ENCODE measurements at places on chromosomes 16 and 17.

DNA sequence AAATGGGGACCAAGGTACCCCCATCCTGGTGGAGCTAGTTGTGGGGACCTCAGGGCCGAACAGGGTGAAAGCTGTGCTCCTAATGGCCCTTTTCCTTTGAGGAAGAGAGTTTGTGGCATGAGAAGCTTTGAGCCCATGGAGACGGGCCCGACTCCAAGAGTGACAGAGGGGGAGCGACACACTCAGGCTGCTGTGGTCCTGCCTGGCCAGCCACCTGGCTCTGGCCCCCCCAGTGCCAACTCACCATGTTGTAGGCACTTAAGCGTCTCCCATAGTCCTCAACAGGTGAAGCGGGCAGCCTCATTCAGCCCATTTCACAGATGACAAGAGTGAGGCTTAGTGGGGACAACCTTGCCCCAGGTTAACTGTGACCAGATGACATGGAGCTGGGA, 1.6 kb downstream of the IL21R start:
- no peak for DNase-seq

DNA sequence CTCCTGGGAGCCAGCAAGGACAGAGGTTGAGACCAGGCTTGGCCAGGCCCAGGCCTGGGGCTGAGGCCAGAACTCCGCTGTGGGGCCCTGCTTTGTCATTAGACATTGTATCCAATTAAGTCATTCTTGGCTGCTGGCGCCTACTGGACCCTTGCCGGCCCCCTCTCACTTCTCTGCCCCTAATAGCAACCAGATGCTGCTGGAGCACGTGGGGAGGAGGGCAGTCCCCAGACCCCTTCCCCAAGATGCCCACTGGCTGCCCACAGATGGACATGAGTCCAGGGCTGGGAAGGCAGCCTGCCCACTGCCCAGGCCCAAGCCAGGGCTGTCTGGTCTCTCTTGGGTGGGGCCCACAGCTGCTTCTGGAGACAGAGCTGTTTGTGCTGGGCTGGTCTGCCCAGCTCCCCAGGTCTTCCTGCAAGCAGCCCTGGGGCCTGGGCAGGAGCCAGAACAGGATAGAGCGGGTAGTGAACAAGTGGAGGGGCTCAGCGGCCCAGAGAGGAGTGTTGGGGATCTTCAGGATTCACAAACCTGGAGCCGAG, 7.8 kb downstream of the PLXDC1 start:
- DNase-seq = no peak

DNA sequence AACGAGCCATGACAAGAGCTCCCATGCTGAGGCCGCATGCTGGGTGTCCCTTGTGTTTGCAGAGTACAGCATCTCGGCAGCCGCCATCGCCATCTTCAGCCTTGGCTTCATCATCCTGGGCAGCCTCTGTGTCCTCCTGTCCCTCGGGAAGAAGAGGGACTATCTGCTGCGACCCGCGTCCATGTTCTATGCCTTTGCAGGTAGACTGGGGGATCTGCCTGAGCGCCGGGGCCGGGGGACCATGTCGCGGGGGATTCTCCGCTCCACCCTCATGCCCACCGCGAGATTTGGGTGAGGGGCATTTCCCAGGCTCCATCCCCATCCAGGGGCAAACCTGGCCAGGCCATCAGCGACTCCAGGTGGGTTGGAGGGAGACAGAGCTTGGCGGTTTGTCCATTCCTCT, 10.7 kb downstream of the CACNG1 start:
- DNase-seq = peak; percentile 58

DNA sequence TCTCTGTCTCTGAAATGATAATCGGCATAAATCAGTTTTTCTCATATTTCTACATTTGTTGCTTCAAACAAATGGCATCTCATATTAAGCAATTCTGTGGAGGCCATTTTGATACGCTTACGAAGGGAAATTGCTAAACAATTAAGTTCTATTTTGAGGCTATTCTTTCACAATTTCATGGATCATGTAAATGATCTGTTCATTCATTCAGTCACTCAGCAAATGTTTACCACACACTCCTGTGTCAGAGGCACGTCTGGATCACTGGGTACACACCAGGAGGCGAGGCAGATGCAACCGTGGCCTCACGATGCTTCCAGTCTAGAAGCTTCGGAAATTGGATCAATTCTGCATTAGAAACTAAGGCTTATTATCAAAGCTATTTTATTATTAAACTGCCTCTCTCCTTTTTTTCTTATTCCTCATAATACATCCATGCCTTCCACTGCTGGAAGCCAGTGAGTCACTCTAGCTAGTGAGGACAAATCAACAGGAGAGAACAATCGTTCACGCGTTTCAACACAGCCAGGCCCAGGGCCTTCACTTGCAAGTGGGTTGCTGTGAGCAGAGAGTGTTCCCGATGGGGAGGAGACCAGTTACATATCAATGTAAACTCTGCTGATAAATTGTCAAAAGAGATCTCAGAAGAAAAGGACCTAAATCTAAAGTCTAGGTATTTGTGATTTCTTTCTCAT, 11.3 kb upstream of the SLC39A11 start:
- DNase-seq = no peak

- DNase-seq = no peak
Observed at GRCh38 chr16:46714797-46715591, 25.5 kb downstream of the ORC6 start.

DNA sequence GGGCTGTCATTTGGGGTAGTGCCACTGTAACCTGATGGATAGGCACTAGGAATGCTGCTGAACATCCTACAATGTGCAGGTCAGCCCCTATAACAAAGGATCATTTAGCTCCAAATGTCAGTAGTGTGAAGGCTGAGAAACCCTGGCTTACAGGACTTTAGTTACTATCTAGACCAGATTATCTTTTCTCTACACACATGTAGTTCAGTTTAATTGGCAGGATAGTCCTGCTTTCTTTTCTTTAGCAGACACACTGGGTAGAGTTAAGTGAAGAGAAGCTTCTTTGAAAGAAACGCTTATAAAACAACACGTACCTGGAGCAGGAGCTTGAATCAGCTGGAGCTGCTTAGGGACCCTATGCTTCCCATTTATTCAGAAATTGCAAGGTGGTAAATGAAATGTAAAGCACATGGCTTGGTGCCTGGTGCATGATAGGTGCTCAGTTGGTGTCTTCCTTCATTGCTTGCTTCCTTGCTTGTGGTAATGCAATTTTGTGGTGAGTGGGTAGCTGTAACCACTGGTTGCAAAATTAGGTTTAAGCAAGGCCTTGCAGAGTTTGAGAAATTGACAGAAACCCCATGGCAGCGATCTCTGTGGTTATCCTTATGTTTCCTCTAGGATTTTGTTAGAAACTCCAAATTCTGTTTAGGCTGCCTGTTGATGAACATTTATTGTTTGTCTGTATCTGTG, 9.4 kb downstream of the METTL9 start:
- DNase-seq = no peak

- DNase-seq = no peak
Observed at GRCh38 chr16:85908444-85908843, 9.5 kb downstream of the IRF8 start.

DNA sequence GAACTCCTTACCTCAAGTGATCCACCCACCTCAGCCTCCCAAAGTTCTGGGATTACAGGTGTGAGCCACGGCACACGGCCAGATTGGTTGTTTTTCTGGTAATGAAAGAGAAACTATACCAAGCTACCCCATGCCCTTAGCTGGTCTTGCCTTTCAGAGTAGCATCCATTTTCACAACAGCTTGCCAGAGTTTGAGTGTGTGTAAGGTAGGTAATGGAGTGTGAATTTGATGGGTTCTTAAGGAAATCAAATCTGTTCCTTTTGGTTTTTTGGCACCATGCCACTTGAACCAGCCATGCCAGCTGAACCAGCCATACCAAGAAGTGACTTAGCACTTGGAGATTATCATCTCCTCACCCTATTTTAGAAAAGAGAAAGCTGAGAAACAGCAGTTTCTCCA, 5.1 kb downstream of the CALCOCO2 start:
- no peak for DNase-seq

DNA sequence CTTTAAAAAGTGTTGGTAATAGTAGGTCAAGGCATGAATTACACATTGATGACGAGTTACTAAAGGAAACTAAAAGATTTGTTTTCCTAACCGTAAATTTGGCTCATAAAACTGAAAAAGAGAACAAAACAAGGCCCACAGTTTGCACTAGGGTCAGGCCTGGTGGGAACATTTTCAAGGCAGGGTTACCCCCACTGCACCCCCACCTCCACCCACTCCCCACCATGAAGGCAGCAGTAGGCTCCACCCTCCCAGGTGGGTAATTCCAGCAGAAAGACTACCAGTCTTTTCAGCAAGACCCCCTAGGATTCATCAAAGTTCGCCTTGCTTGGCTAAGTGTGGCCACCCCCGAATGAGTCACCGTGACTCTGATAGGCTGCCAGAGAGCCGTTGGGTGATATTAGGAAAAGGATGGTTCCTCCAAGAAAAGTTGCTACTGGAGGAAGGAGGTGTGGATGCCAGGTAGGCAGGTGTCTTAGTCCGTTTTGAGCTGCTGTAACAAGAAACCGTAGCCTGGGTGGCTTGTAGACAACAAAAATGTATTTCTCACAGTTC, 8.6 kb downstream of the DNAAF1 start:
- no peak for DNase-seq

- no peak for DNase-seq
Observed at GRCh38 chr17:40986920-40987319, 2.8 kb upstream of the KRT40 start.

GRCh38 chr16:22788193-22788530, 25.8 kb upstream of the HS3ST2 start:
- DNase-seq = no peak

DNA sequence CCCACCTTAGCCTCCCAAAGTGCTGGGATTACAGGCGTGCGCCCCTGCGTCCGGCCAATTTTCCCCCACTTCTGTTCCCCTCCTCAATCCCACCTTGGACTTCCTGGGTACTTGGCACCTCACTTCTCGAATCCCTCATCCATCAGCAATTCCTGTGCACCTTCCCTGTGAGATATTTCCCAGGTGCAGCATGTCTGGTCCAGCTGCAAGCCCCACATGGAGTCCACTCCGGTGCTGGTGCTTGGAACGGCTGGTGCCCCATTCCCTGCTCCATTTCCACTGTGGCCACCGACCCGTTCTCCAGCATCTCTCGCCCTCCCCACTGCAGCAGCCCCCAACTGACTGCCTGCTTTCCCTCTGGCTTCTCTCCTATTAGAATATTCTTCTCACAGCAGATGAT, 35.3 kb downstream of the NOL11 start:
- no peak for DNase-seq

DNA sequence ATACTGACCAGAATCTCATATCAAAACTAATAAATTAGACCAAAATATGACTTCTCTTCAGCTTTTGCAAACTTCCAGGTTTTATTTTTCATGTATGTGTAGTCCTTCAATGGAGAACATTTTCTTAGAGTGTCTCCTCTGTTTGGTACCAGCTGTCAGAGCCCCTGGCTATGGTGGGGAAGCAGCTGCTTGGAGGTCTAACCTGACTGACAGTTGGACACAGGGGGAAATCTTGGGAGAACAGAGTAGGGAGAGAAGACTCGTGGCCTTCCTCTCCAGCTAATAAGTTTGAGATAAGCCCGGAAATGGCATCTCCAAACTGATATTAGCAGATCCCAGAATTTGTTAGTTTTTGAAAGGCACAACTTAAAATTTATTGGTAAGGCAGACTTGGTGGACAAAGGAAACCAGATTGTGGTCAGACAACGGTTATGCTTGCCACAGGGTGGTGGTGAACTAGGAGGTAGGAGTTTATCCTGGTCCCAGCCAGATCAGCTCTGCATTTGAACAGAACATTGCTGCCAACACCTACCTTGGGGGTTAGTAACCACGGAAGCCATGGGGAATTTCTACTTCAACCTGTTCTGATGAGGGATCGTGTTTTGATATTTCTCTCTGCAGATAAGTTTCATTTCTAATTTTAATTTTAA, 39.2 kb upstream of the IRX3 start:
- DNase-seq = no peak

DNA sequence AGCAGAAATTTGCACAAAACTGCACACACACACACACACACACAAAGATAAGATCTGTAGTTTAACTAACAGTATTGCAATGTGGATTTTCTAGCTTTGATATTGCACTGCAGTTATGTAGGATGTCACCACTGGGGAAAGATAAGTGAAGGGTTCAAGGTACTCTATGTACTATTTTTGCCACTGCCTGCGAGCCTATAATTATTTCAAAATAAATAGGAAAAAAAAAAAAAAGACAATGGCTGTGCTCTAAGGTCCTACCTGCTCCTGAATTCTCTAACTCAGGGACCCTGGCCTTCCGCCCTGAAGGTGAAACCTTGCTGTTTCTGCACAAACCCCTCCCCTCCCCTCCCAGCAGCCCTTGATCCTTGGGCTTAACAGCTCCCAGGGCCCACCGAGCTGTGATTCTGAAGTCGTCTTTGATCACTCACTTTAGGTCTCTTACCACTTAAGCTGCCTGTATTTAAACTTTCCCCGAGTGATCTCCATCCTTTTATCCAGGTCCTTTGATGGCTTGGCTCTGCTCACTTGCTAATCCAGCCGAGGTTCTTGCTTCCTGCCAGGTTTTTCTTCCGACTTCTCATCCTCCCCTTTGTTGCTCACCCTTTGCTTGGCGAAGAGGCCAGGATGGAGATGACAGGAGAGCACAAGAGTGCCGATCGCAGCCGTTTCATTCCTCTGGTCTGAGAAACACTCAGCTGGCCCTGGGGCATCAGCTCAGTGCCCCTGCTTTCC, 37.7 kb downstream of the TMEM114 start:
- DNase-seq = no peak

DNA sequence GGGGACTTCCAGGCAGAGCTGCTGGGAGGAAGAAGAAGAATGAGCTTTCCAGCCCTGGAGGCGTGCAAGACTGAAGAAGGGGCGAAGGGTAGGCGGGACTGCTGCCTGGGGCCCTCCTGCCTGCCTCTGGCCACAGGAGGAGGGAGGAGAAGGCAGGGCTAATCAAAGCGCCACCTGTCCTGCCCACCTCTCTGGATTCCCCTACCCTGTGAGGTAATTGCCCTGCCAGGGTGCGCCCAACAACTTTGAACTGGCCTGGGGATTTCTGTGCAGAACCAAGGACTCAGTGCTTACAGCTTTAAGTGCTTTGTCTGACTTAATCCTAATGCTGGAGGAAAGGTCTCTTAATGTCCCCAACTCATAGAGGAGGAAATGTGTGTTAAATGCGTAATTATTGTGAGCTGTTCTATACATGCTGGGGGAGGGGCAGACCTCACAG, at the start of gene NOXO1:
NOXO1 (minus strand) TSS at position 72 of the 439 bp plus-strand sequence. CDS start 290 bp downstream, outside the sequence.
- no peak for DNase-seq
